ENCODE measurements at places on chromosomes 1 and 21.
A peak's percentile ranks its signal among the peaks of the same experiment; 100 is the strongest.

GRCh38 chr21:43758111-43758641 is 17.9 kb downstream of the CSTB start:
- DNase-seq, result no peak

DNA sequence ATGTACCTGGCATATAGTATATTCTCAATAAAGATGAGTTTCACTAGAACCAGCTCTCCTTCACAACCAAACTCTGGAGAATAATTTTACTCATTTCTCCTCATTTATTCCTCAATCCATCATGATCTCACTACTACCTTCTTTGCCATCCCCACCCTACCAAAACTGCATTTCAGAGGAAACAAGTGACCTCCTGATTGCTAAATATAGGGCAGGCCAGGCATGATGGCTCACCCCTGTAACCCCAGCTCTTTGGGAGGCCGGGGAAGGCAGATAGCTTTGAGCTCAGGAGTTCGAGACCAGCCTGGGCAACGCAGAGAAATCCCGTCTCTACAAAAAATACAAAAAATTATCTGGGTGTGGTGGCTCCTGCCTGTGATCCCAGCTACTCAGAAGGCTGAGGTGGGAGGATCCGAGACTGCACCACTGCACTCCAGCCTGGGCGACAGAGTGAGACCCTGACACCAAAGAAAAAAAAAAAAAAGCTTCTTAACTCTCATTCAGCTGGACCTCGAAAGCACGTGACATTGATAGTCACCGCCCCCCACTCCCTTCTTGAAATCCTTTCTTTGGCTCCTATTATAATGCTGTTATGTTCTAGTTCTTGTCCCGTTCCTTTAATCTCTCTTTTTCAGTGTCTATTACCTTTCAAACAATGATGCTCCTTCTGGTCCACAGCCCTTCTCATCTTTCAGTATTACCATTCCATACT is 2.1 kb downstream of the TESK2 start:
- DNase-seq, result no peak

DNA sequence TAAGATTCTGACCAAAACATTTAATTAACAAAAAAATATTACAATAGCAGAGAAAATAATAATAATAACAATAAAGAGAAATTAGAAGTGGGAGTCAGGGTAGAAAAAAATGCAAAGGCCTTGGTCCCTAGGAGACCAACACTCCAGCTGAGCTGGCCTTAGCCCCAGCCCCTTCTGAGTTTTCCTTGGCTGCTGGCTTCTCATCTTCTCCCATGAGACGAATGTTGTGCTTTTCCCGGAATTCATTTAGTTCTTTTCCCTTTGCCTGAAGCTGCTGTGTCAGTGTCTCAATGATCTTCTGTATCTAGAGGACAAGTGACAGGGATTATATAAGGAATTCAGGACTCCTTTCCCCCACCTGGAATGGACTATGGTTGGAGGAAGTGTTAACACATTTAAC is 2.4 kb downstream of the KLHDC9 start:
- DNase-seq, result no peak

DNA sequence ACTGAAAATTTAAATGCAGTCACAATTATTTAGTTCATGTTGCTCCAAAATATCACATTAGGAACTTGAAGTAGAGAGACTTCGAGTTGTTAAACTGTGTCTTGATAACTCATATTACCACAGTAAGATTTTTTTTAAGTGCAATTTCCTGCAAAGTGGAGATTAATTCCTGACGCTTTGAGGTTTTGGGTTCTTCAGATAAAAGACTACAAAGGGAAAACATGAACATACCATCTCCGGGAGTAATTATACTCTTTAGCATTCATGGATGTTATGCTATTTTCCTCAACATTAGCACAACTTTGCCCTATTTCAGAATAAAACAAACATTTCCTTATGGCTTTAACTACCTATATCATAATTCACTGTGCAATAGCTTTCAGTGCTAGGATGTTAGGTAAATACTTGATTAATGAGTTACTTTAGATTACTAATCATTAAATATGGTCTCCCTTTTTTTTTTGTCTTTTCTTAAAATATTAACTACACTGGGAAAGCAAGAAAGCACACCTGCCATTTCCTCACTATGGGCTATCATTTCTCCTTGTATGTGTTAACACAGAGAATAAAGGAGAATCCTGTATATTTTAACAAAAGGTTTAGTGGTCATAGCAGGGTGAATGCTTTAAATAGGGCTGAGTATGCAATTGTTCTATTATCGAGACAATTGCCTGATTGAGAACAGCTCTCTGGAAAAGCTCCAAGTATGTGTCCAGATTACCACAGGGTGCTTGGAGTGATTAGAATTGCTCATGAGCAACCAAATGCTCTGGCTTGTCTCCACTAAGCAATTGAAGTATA is 252.5 kb upstream of the C1orf105 start:
- no peak for DNase-seq

DNA sequence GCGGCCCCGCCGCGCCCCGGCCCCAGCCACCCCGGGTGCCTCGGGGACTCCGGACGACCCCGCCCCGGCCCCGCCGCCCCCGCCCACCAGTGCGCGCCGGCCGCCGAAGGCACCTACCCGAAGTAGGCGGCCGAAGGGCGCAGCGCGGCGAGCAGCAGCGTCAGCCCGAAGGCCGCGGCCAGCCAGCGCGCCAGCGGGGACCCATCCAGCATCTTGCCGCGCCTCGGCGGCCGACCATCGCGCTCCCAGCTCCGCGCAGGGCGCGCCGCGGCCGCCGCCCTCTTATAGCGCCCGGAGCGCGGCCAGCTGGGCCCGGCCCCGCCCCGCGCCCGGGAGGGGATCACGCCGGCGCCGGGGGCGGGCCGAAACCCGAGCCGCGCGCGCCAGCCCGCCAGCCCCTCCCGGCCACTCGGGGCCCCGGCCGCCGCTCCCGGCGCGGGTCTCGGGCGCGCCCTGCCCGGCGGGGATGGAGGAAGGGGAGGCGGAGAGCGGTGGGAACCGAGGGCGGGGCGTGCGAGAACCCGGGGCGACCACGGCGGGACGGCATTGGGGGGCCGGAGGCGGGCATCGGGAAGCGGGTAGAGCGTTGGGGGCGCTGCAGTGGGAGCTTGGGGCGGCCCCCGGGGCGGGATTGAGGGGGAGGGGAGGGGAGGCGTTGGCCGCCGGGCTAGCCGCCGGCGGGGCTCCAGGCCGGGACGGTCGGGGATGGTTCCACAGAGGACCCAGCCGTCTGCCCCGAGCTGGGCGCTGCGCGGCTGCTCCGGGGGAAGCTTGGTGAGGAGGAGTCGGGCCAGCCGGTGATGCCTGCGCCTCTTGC is at the start of gene WNT9A:
TSS of gene WNT9A (minus strand) at position 257 of the 817 bp plus-strand sequence. CDS start at position 212, 45 bp downstream.
- no peak for DNase-seq

- DNase-seq, result no peak
These were observed 34.4 kb downstream of the KLHL20 start for GRCh38 chr1:173749137-173749536.

DNA sequence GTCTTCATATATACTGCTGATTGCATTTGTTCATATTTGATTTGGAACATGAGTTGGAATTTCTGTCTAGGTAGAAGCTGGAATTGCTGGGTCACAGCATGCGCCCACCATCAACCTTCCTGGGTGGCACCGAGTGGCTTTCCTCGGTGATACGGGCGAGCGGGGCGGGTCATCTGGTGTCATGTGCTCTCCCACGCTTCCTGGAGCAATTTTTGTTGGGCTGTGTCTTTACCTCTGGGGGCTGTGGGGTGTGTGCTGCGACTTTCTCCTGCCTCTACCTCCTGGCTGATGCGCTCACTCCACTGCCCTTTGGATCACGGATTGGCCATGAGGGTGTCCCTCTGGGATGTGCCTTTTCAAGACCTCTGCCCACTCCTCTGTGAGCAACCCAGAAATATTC is 108.7 kb upstream of the COL6A1 start:
- no peak for DNase-seq

- DNase-seq, result no peak
These were observed 224.8 kb downstream of the NTNG1 start for GRCh38 chr1:107365527-107366240.

DNA sequence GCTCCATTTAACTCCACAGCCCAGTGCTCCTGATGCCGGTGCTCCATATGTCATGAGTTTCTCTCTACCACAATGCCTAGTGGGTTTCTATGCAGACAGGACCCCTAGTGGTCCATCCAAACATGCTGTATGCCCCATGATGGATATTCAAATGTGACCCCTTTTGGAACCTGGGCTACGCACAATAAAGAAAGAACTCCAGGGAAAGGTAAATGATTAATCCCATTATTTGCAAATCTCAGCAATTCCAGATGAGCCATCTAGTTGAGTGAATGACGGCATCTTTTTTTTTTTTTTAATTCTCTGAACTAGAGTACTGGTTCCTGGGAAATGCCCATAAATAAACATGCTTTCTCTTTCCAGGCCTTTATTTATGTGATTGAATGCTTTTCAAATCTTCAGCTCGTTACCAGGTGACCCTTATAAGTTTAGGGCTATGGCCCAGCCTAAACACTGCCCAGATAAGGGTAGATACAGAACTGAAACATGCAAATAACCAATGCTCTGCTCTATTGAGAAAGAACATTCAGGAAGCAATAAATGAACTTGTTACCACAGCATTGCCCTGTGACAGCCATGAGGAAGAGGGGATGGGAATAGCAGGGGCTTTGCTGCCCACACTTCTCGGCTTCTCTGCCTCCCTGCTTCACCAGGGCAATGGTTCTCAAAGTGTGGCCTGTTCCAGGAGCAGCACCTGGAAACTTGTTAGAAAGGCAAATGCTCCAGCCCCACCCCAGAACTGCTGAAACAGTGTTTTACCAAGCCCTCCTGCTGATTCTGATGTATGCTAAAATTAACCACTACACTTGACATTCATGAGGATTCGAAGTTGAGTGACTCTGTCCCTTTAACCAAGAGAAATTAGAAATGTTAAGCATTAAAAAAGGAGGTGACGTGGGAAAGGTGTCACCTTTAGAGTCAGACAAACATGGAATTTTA is 151.7 kb downstream of the SEC16B start:
- DNase-seq, result peak; percentile 73

GRCh38 chr1:37146071-37146470 is 111.8 kb upstream of the GRIK3 start:
- no peak for DNase-seq

DNA sequence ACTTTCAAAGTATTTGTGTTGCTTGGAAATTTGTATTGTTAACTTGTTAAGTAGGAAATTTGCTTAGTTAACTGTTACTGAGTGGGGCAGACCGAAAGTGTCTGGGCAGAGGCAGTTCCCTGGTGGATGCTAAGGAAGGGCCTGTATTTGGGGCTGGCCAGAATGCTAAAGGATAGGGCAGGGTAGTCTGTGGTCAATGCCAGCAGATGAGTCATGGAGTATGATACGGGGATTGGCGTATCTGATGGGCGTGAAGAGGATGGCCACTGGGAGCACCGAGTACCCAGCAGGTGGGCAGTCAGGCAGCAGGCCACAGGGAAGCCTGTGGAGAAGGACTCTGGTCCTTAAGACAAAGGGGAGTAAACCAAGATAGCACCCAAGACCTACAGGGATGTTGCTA is 46.6 kb upstream of the SCAF4 start:
- no peak for DNase-seq

- no peak for DNase-seq
These were observed 50.3 kb downstream of the USP24 start for GRCh38 chr1:55164906-55165305.

GRCh38 chr1:119896303-119896702 is at the start of gene ADAM30:
ADAM30 (minus strand) TSS chr1:119896515; CDS start chr1:119896336, 179 bp downstream.
- no peak for DNase-seq

DNA sequence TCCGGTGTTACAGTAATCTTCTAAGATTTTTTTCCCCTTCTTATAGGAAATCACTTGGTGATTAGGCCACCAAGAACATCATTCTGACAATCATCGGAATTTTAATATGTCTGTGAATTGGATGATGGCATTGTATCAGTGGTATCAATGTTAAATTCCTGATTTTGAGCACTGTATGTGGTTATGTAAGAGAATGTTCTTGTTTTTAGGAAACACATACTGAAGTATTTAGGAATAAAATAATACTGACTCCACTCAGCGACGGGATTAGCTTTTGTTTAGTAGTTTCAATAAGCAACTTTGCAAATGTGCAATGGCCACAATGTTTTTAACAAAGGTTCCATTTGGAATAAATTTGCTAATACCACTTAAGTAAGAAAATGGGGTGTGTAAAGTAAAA is 30.6 kb downstream of the COL6A1 start:
- no peak for DNase-seq

- DNase-seq, result no peak
These were observed 41.0 kb downstream of the DEGS1 start for GRCh38 chr1:224223819-224224714.

- DNase-seq, result no peak
These were observed 365.4 kb downstream of the LTN1 start for GRCh38 chr21:28627261-28627660.

GRCh38 chr21:29378832-29379231 is 80.1 kb downstream of the BACH1 start:
- no peak for DNase-seq

- DNase-seq, result no peak
These were observed 96.5 kb downstream of the ATP1B1 start for GRCh38 chr1:169202791-169203665.

DNA sequence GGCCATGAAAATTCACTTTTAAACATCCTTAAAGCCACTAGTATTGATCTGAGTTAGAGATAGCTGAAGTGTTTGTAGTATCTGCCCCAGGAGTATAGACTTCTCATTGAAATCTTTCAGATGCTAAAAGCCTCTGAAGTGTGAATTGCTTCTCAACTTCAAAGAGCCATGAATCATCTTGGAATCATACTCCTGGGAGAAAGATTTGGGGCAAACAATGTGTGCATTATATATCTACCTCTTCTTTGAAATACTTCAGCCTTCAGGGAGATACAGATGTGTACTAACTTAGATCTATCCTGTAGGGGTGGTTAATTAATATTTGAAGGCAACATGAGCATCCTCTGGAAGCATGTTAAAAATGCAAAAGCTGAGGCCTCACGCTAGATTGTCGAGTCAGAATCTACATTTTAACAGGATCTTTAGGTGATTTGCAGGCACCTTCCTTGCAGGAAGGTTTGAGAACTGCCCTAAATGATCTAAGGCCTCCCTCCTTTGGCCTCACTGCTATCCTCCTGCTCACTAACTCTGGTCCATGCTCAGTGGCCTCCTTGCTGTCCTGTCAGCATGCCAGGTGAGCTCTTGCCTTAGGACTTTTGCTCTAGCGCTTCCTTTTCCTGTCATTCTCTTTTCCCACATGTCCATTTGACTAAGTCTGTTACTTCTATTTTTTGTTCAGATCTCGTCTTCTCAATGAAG is 6.0 kb upstream of the SCYL3 start:
- no peak for DNase-seq

GRCh38 chr21:42793774-42794173 is 85.6 kb downstream of the WDR4 start:
- no peak for DNase-seq

DNA sequence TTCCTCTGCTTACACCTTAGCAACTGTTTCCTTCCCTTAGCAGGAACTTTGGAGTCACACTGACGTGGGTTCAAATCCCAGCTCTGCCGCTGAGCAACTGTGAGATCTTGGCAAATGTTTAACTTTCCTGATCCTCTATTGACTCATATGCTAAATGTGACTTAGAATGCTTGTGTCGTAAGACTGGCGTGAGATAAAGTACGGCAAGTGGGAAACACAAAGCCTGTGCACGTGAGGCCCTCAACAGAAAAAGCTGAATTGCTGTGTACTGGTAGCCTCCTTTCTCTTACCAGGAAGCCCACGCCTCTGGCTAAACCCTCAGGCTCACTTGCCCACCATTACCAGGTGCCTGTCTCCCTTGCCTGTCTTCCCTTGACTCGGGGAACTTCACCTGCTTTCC is 135.4 kb upstream of the TNR start:
- DNase-seq, result no peak

All from NCI-H187 treated with DMSO at 0.1 percent for 48 hours (cell line).